ENCODE measurements at places on chromosomes 1 and 21.

DNA sequence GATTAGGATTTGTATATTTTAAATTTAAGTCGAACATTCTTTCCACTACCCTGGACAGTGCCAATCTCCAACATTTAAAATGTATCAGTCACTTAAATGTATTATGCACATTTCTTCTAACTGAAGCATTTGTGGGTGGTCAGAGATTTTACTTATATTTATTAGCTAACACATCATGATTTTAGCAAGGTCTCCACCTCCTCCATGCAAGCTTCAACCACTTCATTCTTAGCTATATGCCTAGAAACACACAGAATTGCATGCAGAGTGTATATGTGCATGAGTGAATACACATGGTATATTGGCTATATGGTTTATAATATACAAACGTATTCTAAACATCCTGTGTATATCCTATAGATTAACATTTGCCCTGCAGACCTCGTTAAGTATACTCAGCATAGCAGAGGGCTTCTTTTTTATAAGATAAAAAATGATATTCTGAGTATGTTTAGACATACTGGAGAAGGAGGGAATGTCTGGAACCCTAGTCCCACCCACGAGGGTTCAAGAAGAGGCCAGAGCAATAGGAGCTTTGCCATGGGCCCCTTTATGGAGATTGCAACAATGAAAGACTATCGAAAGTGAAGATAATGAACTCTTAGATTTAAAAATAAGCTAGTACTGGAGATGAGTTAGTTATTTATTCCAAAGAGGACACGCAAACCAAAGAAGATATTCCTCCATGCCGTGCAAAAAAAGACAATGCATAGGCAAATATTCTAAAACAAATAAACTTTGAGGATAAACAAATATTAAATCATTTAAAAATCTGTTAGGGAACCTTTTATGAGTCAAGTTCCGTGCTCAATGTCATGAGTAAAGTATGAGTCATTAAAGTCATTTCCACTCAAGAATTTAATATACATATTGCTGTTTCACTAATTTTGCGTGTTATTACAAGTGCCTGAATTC is 480.4 kb downstream of the SIPA1L2 start:
- no peak for DNase-seq

GRCh38 chr1:150512846-150513245 is 2.7 kb upstream of the FALEC start:
- no peak for DNase-seq

DNA sequence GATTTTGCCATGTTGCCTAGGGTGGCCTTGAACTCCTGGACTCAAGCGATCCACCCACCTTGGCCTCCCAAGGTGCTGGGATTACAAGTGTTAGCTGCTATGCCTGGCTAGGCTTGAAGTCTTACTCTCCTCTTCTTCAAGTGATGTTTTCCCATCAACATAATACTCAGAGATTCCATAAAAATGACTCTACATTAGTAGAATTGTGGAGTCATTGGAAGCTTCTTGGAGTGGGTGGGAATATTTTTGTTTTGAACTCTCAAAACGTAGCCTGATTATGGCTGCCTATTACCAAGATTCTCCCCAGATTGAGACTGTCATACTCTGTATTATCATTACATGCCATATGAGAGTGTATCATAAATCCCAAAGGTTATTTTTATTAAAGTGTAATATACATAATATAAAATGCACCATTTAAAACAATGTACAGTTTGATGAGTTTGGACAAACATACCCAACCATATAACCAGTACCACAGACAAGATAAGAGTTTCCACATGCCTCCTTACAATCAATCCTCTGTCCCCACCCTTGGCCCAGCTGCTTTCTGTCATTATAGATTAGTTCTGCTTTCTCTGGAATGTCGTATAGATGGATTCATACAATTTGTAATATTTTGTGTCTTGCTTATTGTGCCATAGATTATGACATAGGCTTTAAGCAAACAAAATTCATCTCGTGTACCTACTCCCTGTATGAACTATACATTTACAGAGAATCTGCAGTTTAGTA is 8.0 kb upstream of the DNM3 start:
- DNase-seq = no peak

DNA sequence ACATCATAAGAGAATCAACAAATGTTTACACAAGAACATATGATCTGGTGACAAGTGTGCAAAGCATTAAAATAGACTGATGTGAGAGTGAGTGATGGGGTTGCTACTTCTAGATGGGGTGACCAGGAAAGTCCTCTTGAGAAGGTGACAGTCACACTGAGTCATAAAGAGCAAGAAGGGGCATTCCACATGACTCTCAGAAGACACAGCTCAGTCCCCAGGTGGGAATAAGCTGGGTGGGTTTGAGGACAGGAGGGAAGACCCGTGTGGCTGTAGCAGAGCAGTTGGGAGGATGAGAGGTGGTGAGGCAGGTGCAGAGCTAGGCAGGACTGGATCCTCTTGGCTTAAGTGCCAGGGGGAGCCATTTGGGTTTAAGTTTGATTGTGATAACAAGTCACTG is 53.1 kb downstream of the TNR start:
- DNase-seq = no peak

DNA sequence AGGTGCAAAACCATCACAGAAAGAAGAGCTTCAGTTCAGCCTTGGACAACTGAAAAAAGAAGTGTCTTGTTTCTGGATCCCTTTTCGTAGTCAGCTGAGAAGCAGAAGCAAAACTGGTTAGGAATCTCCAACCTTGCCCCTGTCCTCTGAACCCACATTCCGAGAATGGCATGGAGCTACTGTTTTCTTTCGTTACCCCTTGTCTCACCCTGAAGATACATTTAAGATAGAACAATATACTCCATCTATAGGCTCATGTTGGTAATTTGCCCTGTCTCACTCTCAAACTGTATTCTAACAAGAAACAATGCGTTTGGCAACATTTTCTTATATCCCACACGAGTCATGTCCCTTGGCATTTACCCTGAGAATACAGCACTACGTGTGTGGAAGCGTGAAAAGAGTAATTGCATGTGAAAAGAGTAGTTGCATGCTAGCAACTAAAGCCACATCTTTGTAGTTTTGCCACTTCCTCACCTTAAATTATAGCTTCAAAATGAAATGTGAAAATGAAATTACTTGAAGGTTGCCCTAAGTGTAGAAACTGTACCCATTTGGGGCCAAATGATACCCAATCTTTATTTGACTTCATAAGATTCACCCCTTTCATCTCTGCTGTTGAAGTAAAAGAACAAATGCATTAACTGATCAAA is 5.3 kb downstream of the SLAMF7 start:
- peak; percentile 68 for DNase-seq

DNA sequence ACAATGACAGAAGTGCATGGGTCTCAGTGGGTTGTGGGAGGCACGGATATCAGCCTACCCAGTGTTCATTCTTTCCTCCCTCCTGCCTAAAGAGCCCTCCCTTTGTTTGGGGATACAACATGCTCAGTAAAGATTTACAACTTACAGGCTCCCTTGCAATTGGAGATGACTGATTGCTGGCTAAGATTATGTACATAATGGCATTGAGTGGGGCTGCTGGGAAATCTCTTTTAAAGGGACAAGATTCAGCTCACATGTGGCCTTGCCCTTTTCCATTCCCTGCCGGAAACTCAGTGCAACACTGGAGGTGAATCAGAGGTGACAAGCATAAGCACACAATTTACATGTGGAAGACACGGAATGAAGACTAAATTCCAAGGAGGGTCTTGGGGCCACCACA is 83.7 kb upstream of the CHRM3 start:
- DNase-seq = no peak

GRCh38 chr1:18578271-18578670 is 52.4 kb upstream of the PAX7 start:
- no peak for DNase-seq

DNA sequence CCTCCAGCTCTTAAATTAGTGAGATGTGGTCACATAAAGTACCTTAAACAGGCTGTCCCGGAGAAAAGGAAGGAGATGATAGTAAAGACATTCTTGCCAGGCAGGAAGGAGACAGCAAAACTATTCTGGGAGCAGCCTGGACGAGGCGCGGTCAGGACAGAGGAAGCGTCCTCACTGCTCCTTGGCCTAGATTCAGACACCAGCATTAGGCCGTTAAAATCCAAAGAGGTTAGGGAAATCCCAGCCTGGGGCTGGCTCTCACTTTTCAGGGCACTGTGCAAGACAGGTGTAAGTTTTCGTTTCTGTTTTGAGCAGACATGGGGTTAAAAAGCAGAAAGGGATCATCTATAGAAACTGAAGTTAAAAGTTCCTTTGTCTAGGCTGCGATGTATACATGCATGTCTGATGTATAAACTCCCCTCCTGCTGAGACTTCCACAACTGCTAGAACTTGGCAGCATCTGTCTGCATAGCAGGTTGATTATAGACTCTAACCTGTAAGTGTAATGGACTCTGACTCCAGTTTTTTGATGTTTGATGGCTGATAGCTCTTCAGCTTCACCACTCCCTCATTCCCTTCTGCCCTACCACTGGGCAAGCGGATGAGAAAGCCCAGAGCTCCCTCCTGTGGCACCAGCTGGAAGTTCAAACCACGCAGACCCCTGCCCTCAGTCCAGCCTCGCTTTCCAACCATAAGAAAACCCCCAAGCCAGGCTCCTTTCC is 21.5 kb downstream of the STPG1 start:
- peak; percentile 80 for DNase-seq

GRCh38 chr1:225426395-225427234 is 1.2 kb downstream of the LBR start:
- peak; percentile 47 for DNase-seq

- no peak for DNase-seq
Measured at GRCh38 chr1:219529116-219529515, 83.8 kb downstream of the ZC3H11B start.

- no peak for DNase-seq
Measured at GRCh38 chr1:73749996-73750395, 448.0 kb downstream of the LRRIQ3 start.

DNA sequence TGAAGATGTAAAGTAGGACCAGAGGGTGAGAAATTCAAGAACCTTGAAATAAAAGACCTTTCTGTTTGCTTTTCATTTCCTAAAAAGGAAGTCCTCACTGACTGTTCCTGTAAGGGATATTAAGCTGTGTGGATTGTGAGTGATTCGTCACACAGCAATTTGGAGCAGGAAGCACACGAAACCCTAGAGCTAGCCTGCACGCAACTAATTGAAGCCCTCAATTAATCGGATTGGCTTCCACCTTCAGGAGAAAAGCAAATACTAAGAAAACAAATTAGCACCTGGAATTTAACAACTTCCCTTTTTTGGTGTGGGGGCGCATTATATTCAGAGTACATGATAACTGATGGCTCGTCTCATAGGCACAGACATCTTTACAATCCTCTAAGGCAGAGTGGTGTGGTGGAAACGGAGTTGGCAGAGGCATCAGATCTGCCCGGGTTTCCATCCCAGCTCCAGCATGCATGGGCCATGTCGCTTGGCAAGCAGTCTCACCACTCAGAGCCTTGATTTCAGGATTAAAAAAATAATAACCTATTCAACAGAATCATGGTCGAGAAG is 95.2 kb downstream of the KCNJ15 start:
- DNase-seq = no peak

- peak; percentile 63 for DNase-seq
Measured at GRCh38 chr1:227946624-227947385, 927 bp downstream of the WNT9A start.

- DNase-seq = no peak
Measured at GRCh38 chr1:55309053-55309452, 93.9 kb upstream of the USP24 start.

DNA sequence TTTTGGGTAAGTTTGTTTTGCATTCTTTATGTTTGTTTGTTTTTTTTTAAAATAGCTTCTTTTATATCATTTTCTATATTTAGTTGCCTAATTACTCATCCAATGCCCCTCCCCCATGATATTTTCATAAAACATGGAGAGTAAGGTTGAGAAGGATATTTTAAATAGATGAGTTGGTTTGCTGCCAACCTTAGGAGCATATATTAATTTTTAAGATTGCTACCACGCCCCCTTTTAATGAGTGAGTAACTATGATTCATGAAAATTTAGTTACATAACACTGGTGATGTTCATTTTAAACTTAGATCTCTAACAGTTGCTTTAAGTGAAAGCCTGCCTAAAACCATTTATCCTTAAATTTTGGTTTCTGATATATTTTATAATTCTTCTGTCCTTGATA is 18.7 kb downstream of the TMEM50A start:
- DNase-seq = no peak

DNA sequence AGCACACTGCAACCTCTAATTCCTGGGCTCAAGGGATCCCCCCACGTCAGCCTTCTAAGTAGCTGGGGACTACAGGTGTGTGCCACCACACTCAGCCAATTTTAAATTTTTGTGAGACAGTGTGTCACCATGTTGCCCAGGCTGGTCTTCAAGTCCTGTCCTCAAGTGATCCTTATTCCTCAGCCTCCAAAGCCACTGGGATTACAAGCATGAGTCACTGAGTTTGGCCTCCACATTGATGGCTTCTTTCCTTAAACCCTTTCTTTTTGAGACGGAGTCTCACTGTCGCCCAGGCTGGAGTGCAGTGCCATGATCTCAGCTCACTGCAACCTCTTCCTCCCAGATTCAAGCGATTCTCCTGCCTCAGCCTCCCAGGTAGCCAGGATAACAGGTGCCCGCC is 7.6 kb downstream of the KPNA6 start:
- no peak for DNase-seq

GRCh38 chr1:15029786-15030185 is 123.8 kb upstream of the TMEM51 start:
- DNase-seq = no peak

DNA sequence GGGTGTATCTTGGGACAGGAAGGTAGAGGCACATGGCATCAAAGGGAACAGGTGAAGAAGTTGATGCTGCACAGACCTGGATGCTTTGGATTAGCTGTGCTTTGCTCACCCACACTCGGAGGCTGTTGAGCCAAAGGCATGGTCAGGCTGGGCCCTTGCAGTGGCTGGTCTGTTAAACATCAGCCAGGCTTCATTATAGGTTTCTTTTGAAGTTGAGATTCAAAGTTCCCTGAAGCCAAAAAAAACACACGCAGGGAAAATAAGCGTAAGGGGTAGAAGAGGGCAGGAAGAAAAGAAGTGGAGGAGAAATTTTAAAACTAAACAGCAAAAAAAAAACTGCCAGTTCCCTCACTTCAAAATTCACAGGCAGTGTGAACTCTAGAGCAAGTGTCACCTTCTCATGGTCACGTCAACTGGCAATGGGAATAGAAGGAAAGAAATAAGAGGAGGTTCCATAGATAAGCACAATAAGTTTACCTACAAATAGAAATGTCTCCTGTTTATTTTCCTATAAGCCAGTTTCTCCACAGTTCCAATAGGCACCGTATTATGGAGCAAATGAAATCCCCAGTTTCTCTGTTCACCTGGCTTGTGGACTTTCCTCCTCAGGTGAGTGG is 139.5 kb downstream of the PAPPA2 start:
- no peak for DNase-seq

GRCh38 chr1:219123036-219123435 is 50.6 kb upstream of the LYPLAL1 start:
- DNase-seq = no peak
